Bone marrow (tissue), 2 donors: ENCODE measurements at places on chromosomes 13 and 19.

DNA sequence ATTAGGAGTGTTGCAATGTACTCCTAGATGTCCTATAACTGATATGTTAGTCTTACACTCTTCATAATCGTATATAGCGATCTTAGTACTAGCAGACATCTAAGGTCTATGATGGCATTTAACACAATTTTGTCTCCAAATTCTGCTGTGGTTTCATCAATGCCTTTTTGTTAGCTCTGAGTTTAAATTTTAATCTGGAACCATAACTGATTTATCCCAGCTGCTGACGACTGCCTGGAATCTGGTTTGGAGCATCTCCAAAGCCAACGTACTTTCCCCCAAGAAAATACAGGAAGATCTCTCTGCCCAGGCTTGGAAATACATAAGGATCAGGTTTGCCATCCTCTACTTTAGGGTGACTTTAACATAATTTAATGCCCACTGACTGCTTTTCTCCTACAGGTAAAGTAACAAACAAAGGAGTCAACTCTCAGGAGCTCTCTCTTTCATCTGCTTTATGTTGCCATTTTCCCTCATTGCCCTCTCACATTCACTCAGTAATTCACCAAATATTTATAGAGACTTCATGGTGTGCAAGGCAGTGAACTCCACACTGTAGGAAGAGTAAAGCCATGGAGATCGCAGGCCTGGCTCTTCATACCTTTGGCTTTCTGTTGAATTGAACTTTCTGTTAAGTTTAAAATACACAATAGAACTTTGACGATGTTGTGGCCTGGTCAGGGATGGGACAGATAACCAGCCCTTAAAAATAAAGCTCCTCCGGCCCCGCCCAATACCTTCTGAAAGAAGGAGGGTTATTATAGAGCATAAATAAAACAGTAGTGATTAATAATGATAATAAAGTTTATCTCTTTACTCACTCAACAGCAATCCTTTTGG lies 23.3 kb upstream of the SPART start:
- no peak for DNase-seq

GRCh38 chr13:26919311-26919710 lies 158.7 kb upstream of the GPR12 start:
- DNase-seq, result no peak

DNA sequence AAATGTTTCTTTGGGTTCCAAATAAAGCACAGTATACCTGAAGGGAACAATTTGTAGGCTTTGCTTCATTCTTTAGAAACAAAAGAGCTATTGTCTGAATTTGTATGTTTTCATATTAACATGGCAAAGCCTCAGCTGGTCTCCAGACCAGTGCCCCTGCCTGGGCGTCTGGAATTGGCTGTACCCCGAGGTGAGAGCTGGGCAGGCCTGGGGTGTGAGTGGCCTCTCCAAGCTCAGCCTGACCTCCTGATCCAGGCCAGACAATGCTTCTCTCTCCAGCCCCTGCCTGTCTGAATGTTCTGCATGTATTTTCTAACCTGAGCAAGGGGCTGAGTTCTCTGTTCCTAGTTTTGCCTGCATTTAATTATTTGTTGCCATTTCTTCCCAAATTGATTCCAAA lies 66.3 kb upstream of the MCF2L start:
- no peak for DNase-seq

GRCh38 chr19:48600679-48601417 lies 5.7 kb upstream of the SPACA4 start:
- no peak for DNase-seq

DNA sequence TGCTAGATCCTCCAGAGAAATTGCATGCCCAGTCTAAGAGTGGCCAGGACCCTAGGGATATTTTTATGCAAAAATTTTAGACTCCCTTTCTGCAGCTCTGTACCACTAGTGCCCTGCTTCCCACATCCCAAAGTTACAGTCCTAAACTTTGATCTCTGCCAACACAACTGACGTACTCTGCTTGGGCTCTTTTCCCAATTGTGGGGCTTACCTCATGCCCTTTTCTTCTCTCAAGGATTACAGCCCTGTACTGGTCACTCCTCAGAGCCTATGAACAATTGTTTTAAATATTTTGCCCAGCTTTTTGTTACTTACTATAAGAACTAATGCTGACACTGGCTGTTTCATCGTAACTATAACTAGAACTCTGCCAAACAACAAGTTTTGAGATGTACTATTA lies 57.8 kb upstream of the FBXL3 start:
- no peak for DNase-seq

DNA sequence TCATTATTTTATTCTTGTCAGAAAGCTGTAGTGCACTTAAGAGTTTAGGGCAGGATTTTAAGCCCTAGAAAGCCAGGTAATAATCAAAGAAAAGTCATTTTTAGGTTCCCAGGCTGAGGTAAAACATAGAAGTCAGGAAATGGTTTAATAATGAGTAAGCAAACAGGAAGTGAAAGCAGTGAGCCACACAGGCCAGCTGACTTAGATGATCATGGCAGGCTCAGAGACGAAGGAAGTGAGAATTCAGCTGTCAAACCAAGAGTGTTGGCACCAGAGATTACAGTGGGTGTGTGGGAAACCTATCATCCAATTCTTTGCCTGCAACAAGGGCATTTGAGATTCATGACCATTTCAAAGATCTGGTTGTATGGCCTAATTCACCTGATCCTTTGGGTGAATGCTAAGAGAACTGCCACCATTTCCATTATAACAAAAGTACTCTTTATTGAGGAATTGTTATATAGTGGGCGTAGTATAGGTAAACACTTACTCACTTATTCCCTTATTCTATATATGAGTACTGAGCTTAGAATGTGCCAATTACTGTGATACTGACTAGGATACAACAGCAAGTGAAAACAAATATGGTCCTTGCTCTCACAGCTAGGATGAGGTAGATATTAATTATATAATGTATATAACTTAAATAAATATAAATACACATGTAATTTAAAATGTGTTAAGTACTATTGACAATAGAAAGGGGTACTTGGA lies 103.7 kb upstream of the EDNRB start:
- DNase-seq, result peak; percentile 83

DNA sequence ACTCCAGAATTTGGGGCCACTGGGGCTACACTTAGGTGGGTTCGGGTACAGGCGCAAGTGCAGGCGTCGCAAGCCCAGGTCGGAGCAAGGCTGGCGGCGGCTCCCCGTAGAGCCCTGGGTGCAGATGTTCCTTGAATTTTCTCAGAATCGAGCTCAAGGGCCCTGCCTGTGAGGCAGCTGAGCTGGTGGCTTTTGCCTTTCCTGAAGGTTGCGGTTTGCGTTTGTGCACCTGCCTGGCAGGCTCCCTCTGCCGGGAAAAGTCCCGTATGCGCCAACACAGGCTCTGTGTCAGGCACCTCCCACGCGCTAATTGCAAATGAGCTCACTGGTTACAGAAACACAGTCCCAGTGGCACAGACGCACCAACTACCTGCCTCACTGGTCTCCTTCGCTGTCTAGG lies 5.9 kb downstream of the DOHH start:
- DNase-seq, result no peak

DNA sequence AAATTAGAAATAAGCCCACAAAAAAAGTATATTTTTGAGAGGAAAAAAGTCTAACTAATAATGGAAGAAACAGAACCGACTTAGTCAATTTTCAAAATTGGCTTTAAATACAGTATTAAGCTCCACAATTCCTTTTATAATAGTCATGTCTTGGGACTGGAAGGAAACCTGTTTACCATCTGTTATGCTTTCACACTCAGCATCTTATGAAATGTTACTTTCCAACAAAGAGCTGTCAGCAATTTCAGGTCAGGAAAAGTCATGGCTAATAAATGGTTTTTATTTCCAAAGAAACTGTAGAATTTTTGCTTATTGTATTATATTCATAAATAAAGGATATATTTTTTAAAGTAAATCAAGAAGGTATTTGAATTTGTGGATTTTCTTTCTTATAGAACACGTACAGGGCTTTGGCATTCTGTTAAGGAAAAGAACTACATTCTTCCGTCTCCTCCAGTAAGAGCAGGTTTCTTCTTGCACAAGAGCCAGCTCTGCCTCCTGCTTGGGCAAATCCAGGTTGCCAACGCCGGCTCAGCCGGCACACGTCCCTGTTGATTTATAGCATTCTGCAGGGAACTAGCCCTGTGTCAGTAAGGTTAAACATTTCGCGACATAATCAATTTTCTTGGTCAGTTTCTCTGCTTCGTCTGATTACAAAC lies 52.9 kb upstream of the GPR12 start:
- DNase-seq, result no peak

- DNase-seq, result no peak
Observed at GRCh38 chr13:75661443-75661842, 25.3 kb downstream of the LMO7 start.

GRCh38 chr13:102868366-102868936 lies 22.6 kb downstream of the ERCC5 start:
- DNase-seq, result no peak

- DNase-seq, result no peak
Observed at GRCh38 chr13:100502446-100502845, 86.1 kb downstream of the GGACT start.

- DNase-seq, result no peak
Observed at GRCh38 chr13:91308299-91308698, 39.2 kb upstream of the MIR17HG start.

DNA sequence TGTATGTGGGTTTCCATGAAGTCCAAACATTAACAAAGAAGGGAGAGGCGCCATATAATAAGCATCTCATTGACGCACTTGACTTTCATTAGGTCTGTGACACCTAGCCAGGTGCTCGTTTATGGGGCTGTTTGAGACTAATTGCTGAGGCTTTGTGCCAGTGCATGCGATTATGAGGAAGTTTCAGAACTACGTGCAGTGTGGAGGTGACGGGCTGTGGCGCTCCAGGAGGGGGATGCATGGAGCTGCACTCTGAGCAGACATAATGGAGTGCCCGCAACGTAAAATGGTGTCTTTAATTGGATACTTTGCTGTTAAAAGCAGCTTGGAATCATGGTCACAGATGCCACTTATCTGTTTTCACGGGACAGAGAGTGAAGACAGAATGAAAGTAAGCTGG lies 223.2 kb downstream of the FGF9 start:
- no peak for DNase-seq

DNA sequence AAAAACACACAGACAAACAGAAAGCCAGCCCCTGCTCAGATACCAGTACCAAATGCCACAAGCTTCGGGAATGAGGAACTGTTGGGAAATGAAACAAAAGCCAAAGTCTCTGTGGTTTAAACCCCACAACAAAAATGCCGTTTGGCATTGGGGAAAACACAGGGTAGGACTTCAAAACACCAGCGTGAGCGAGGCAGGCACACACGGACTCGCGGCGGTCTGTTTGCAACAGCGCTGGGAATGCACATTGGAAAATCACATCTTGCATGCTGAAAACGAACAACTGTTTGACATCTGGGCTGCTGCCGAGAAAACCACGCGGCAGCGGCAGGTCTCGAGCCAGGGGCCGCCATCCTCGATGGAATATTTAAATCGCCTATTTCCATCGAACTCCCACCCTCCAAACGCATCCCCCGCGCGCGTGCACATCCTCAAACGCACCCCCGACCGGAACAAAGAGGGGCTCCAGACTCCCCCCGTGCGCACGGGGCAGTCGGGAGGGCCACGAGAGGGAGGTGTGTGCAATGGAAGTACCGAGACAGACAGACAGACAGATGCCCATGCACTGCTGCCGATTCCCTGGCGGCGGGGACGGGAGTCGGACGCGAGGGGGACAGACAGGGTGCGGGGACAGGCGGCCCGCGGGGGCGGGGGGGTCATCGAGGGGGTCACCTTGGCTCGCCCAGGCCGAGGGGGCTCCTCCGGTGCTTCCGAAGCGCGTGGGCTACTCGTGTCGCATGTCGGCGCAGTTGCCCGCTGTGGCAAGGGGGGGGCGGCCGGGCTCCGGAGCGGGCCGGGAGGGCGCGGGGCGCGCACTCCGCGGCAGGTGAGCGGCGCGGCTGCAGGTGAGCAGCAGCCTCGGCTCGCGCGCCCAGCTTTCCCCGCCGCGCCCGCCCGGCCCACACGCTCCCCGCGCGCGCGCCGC lies at the start of gene GPR12:
TSS of gene GPR12 (minus strand) at position 880 of the 925 bp plus-strand sequence. CDS start 959 bp downstream, outside the sequence.
- no peak for DNase-seq

GRCh38 chr13:32822771-32823170 lies 193.5 kb upstream of the KL start:
- no peak for DNase-seq

DNA sequence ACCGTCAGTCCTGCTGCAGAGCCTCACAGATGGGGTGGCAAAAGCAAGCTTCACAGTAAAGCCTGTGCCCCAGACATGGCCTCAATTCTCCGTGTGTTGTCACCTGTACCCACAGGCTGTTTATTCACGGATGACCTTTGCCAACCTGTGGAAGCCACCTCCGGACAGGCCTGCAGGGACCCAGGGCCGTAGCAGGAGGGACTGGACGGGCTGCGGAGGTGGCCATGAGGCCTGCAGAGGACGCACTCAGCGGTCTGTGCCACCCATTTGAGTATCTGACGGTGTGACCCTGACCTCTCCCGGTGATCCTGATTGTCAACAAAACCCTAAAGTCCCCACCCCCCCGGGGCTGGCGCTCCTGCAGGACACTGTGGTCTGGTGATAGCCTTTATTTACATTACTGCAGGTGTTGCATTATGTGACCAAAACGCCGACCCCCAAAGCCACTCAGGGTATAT lies 7.8 kb upstream of the KLF16 start:
- DNase-seq, result no peak

DNA sequence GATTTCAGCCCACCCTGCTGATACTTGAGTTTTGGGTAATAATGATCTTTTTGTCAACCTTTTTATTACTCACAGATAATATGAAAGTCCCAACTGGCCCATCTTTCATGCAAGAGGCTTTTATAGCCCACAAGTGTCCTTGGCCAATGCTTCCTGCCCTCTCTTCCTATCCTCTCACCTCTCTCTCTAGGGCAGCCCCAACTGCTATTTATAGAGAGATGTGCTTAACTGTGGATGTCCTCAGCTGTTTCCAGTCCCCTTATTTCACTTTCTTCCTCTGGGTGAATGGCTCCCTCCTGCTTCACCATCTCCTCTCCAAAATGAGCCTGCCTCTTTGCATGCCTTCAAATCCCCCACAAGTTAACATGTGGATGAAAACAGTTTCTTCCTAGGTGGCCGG lies 27.4 kb downstream of the ARHGEF7 start:
- DNase-seq, result no peak

GRCh38 chr13:75637181-75637750 lies 1.1 kb downstream of the LMO7 start:
- DNase-seq, result no peak

DNA sequence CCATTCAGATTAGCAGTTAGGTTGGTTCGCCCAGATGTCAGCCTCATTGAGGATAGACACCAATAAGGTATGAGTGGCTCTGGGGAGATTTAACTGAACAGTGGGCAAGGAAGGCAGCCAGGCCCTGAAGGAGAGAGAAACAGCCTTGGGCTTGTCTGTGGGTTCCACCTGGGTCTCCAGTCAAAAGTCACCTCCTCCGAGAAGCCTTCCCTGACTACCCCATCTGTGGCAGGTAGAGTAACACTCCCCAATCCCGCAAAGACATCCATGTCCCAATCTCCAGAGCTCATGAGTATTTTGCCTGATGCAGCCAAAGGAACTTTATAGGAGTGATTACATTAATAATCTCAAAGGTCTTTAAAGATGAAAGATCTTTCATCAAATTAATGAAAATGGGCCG lies 8.0 kb upstream of the YJU2 start:
- DNase-seq, result no peak

GRCh38 chr19:29533578-29534544 lies 8.1 kb downstream of the VSTM2B start:
- no peak for DNase-seq
